ENCODE measurements at places on chromosomes 4 and X. TPM values are rescaled to one million over a fixed set of nuclear protein-coding genes. Genes with fewer than 3 reads are reported as not detected.
A peak's percentile ranks its signal among the peaks of the same experiment; 100 is the strongest.

GRCh38 chrX:84064164-84064563 is 123.8 kb downstream of the RPS6KA6 start:
- DNase-seq, result no peak

DNA sequence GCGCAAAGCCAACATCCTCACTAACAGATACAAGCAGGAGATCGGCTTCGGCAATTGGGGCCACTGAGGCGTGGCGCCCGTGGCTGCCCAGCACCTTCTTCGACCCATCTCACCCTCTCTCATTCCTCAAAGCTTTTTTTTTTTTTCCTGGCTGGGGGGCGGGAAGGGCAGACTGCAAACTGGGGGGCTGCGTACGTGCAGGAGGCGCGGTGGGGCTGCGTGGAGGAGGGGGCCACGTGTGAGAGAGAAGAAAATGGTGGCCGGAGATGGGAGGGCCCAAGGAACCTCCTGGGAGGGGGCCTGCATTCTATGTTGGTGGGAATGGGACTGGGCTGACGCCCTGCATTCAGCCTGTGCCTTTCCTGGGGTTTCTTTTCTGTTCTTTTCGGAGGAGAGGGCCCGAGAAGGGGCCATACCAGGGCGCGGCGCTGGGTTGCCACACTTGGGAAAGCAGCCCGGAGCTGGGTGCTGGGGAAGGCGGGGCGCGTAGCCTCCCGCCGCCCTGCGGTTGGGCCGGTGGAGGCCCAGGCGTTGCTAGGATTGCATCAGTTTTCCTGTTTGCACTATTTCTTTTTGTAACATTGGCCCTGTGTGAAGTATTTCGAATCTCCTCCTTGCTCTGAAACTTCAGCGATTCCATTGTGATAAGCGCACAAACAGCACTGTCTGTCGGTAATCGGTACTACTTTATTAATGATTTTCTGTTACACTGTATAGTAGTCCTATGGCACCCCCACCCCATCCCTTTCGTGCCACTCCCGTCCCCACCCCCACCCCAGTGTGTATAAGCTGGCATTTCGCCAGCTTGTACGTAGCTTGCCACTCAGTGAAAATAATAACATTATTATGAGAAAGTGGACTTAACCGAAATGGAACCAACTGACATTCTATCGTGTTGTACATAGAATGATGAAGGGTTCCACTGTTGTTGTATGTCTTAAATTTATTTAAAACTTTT is 4.5 kb downstream of the MID1IP1 start:
- DNase-seq, result peak; percentile 71

- DNase-seq, result peak; percentile 57
Observed at GRCh38 chr4:38034986-38035882, 75.0 kb downstream of the PTTG2 start.

The CLCN5 gene
- 1.3 TPM for total RNA-seq

- DNase-seq, result no peak
Observed at GRCh38 chr4:94722748-94723147, 35.0 kb upstream of the BMPR1B start.

- DNase-seq, result no peak
Observed at GRCh38 chrX:12330841-12331240, 192.6 kb downstream of the FRMPD4 start.

- no peak for DNase-seq
Observed at GRCh38 chrX:18174971-18175370, 45.7 kb downstream of the BEND2 start.

GRCh38 chr4:112150920-112151319 is 5.7 kb downstream of the FAM241A start:
- DNase-seq, result no peak

- no peak for DNase-seq
Observed at GRCh38 chrX:23752740-23753415, 9.8 kb upstream of the ACOT9 start.

DNA sequence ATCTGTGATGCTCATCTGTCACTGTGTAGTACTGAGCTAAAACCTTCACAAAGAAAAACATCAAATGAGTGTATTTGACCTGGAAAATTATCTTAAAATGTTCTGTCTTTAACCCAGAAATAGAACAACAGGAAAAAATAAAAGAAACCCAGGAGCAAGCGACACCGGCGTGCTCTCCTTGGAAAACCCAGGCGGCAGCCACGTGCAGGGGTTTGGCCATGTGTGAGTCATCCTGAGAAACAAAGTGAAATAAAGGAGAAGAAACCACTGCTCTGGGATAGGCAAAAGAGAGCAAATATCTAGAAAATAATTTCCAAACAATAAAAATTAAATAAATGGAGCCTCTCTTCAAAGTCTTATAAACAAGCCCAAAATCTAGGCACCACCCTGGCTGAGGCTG is 20.0 kb upstream of the TMEM128 start:
- DNase-seq, result no peak

The CXCL6 gene
- total RNA-seq, result not detected

The CRLF2 gene
- 1.2 TPM for total RNA-seq

GRCh38 chr4:74037076-74037955 is 1.2 kb downstream of the CXCL3 start:
- DNase-seq, result no peak

DNA sequence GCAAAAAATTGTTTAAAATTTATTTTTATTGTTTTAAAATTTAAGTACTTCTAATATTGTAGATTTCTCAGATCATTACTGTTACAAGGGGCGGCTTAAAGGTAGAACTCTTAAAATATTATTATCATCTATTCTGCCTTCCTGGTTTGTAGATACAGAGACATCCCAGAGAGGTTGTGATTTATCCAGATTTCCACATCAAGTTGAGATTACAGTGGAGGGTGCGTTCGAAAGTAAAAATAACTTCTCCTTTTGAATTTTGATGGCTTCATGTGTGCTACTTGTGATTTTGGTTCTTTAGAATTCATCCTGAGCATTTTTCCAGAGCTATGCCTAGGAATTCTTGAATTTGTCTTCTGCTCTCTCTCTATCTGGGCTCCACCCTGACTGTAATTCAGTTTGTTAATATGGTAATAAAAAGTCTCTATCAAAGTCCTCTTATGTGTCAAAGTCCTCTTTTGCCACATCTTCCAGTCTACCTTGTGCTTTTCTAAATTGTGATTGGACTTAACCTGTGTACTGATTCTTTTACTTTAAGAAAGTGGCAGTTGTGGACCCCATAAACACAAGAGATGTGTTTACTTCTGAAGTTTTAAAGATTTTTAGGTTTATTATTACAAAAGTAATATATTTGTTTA is 37.2 kb downstream of the CLCN3 start:
- DNase-seq, result no peak

DNA sequence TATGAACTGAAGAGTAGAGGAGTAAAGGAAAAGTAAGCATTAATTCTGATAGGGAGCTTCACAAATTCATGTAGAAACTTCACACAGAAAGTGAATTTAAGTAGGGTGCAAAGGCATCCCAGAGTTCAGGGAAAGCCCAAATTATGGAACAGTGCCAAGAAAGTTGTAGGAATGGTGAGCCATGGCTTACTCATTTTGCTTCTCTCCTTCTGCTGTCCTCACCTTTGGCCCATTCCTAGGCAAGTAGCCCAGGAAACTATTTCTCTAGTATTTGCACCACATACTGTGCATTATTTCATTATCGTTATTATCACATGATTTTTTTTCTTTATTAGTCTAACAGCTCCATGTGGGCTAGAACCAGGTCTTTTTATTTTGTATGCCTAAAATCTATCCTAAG is 34.9 kb upstream of the IL1RAPL1 start:
- no peak for DNase-seq

GRCh38 chr4:23455456-23456158 is 434.2 kb downstream of the PPARGC1A start:
- no peak for DNase-seq

The CDX4 gene
- total RNA-seq, result not detected

DNA sequence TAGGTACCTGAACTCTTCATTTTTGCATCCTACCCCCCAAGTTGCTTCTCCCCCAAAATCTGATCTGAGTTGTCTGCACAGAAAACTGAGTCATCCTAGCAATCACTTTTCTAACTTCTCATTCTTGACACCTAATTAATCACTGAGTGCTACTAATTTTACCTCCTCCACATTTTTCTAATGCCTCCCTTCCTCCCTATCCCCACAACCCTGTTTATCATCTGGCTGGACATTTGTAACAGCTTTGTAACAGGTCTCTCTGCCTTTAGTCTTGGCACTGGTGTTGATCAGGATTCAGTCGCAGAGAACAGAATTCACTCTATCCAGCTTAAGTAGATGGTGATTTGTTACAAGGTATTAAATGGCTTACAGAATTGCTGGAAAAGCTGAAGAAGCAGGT is 303.9 kb upstream of the GATB start:
- DNase-seq, result no peak

The UGT2B11 gene
- total RNA-seq, result not detected

GRCh38 chrX:52346174-52347165 is 22.4 kb upstream of the XAGE2 start:
- no peak for DNase-seq

The SSX3 gene
- total RNA-seq, result not detected

The F9 gene
- not detected for total RNA-seq

The UGT2B15 gene
- total RNA-seq, result not detected

The TLR10 gene
- total RNA-seq, result 0.44 TPM

GRCh38 chrX:70196961-70197720 is 19.9 kb downstream of the DGAT2L6 start:
- DNase-seq, result peak; percentile 74

DNA sequence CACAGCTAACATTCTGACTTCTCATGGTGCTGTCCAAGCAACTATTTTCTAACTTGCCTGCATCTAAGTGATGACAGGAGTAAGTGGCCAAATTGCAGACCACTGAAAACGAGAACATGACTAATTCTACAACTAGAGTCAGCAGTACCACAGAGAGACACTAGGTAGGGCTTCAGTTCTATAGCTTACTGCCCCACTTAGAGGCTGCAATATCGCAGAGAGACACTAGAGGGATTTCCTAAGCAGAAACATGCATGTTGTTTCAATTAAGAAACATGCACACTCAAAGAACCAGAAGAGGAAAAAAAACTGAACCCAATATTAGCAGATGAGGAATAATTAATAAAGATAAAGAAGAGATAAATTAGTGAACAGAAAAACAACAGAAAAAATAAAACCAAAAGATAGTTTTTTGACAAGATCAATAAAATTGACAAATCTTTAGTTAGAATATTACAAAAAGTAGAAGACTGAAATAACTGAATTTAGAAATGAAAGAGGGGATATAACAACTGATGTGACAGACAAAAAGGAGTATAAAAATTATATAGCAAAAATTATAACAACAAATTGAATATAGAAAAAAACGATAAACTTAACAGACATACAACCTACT is 100.8 kb downstream of the SPIN4 start:
- peak; percentile 11 for DNase-seq

DNA sequence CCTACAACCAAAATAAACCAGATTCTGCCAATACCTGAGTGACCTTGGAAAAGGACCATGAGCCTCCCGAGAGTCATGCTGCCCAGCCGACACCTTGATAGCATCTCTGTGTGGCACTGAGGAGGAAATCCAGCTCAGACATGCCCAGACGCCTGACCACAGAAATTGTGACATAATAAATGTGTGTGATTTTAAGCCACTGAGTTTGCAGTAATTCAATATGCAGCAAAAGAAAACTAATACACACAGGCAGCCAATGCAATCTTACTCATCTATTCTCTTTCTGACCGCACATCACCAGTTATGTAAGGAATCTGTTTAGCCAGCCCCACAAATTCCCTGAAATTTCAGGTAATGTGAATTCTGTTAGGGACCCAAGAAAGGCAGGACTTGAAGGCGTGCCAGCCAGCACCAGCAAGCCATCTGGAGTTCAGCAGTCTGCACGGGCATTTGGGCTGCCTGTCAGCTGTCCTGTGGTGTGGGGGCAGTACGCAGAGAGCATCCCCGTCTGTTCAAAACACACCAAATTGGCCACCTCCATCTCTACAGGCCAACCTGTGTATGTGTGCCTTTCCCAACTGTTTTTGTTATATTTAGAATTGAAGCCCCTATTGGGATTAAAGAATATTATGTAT is 176.4 kb downstream of the NLGN4X start:
- DNase-seq, result no peak

GRCh38 chr4:112057470-112057869 is 87.8 kb upstream of the FAM241A start:
- no peak for DNase-seq

DNA sequence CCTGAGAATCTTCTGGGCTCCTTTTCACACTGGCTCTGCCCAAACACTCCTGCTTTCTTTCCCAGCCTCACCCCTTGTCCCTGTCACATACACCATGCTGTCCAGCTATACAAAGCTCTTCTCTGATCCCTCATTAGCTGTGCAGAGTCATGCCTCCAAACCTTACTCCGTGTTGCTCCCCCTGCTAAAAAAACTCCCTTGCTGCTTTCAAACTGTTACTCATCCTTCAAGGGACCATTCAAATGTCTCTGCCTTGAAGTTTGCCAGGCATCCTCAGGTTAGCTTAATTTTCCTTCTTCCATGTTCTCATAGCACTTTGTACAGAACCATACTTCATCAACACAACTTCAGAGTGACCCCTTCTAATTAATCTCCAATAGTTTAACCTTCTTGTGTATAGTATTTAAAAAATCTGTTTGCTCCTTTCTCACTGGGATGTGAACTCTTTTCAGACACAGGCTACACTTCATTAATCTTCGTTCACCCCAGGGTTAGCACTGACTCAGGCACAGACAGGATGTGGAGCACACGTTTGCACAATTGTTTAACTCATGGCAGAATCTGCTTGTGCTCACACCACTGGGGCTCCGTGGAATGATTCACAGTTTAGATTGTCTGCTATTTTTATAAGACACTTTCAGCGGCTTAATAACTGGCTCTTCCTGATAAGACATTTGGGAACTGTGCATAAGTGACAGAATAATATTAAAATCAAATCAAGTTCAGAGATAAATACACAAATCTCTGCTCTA is 21.4 kb upstream of the SEL1L3 start:
- no peak for DNase-seq

The CYBB gene
- total RNA-seq, result 0.25 TPM

DNA sequence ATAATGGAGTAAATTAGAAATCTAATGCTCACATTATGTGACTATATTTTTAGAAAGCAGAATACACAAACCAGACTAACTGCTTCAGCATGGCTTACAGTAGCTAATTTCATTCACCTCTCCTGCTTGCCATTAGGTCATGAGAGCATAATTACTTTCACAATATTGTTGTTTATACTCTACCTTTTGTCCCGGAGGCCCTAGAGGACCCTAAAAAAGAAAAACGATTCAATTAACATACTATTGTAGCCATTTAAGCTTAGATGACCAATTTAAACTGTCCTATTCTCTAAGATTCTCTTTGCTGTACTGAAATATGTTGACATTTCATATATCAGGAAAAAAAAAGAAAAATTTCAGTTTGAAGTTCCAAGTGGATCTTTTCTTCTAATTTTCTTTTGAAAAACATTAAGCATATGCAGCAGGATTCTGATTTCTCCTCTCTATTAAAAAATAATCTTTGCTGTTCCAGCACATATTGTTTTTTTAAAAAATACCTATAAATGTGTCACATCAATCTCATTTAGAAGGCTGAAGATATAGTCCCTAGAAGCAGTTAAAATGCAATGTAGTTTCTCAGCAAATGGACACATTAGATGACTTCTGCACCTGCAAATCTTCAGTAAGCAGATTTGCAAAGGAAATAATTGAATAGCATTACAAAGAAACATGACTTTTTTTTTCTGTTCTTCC is 157.7 kb upstream of the ETNPPL start:
- DNase-seq, result no peak

- no peak for DNase-seq
Observed at GRCh38 chr4:21742326-21742725, 206.2 kb downstream of the KCNIP4 start.

The CWH43 gene
- not detected for total RNA-seq
